ENCODE measurements at places on chromosomes 2 and 18.

DNA sequence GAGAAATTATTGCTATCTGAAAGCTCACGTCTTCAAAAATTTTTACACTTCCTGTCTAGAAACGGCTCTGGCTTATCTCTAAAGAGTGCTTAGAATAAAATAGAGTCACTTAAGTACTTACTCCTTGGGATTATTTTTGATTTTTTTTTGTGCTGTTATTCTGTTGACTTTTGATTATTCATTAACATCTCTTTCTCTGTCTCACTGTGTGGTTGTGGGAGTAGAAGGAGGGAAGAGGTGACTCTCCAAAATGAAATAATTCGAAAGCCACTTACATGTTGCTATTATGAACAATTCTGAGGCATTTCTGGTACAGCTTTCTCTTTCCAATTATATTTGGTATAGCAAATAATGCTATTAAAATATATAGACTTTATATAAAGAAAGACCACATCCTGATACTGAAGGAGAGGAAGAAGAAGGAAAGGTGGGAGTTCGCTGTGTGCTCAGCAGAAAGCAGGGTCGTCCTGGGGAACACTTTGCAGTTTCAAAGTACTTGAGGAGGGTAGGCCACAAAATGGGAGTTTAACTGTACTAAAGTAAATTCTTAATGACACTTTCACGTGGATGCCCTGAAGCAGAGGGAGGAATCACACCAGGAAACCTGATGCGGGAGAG, 9.6 kb upstream of the MMADHC start:
- no peak for DNase-seq

- no peak for DNase-seq
Measured at GRCh38 chr18:13409026-13409425, 190.5 kb downstream of the LDLRAD4 start.

- DNase-seq: no peak
Measured at GRCh38 chr18:10752382-10752781, 226.6 kb downstream of the NAPG start.

DNA sequence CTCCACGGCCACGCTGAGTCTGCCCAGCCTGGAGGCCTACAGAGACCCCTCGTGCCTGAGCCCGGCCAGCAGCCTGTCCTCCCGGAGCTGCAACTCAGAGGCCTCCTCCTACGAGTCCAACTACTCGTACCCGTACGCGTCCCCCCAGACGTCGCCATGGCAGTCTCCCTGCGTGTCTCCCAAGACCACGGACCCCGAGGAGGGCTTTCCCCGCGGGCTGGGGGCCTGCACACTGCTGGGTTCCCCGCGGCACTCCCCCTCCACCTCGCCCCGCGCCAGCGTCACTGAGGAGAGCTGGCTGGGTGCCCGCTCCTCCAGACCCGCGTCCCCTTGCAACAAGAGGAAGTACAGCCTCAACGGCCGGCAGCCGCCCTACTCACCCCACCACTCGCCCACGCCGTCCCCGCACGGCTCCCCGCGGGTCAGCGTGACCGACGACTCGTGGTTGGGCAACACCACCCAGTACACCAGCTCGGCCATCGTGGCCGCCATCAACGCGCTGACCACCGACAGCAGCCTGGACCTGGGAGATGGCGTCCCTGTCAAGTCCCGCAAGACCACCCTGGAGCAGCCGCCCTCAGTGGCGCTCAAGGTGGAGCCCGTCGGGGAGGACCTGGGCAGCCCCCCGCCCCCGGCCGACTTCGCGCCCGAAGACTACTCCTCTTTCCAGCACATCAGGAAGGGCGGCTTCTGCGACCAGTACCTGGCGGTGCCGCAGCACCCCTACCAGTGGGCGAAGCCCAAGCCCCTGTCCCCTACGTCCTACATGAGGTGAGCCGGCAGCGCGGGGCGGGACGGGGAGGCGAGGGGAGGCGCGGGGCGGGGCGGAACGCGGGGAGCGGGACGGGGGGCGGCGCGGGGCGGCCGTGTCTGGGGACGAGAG, 15.2 kb downstream of the NFATC1 start:
- DNase-seq: no peak

- no peak for DNase-seq
Measured at GRCh38 chr2:230849633-230850357, 14.9 kb upstream of the ITM2C start.
